ENCODE measurements at places on chromosomes 1 and 21.
A peak's percentile ranks its signal among the peaks of the same experiment; 100 is the strongest.

GRCh38 chr21:44897326-44898010 is 23.2 kb downstream of the ITGB2 start:
- no peak overlapping the region for H3K27ac ChIP-seq
- no peaks in the 10 kb centered on the region for H3K27me3 ChIP-seq
- peaks cover 2% of the 10 kb centered on the region for H3K36me3 ChIP-seq
- peaks cover 30% of the 10 kb centered on the region for H3K4me1 ChIP-seq

GRCh38 chr1:167107456-167107855 is 13.6 kb downstream of the STYXL2 start:
- no peak for DNase-seq
- H3K36me3 ChIP-seq, result peaks cover 2% of the 10 kb centered on the region
- H3K27ac ChIP-seq, result peak overlapping the region; percentile 49
- peaks cover 28% of the 10 kb centered on the region for H3K4me1 ChIP-seq
- peaks cover 12% of the 10 kb centered on the region for H3K27me3 ChIP-seq

DNA sequence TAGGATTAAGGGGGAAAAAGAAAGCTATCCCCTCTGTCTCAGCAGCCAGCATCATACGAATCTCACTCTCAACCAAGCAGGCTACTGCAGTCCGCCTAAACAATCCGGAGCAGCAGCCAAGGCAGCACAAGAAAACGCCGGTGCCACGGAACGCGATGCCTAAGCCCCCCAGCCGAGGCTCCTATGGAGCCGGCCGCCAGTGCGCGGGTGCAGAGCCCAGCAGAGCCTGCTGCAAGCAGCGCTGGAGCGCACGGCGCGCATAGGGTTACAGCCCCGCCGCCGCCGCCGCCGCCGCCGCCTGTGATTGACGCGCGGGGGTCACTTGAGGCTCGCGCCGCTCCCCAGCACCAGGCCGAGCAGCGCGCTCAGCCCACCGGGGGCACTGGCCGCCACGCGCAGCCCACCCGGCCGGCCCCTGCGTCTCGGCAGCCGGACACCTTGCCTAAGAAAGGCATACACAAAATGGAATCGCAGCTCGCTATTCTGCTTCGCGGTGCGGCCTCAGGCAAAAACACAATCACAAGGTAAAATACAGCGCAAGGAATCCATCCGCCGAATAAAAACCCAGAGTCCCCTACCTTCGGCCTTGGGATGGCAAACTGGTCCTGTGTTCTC is 780 bp downstream of the HIVEP3 start:
- peak overlapping the region; percentile 92 for H3K4me3 ChIP-seq
- H3K4me1 ChIP-seq, result peaks cover 59% of the 10 kb centered on the region
- no peaks in the 10 kb centered on the region for H3K27me3 ChIP-seq
- H3K36me3 ChIP-seq, result no peaks in the 10 kb centered on the region
- peak overlapping the region; percentile 82 for H3K27ac ChIP-seq
- DNase-seq, result peak; percentile 46

DNA sequence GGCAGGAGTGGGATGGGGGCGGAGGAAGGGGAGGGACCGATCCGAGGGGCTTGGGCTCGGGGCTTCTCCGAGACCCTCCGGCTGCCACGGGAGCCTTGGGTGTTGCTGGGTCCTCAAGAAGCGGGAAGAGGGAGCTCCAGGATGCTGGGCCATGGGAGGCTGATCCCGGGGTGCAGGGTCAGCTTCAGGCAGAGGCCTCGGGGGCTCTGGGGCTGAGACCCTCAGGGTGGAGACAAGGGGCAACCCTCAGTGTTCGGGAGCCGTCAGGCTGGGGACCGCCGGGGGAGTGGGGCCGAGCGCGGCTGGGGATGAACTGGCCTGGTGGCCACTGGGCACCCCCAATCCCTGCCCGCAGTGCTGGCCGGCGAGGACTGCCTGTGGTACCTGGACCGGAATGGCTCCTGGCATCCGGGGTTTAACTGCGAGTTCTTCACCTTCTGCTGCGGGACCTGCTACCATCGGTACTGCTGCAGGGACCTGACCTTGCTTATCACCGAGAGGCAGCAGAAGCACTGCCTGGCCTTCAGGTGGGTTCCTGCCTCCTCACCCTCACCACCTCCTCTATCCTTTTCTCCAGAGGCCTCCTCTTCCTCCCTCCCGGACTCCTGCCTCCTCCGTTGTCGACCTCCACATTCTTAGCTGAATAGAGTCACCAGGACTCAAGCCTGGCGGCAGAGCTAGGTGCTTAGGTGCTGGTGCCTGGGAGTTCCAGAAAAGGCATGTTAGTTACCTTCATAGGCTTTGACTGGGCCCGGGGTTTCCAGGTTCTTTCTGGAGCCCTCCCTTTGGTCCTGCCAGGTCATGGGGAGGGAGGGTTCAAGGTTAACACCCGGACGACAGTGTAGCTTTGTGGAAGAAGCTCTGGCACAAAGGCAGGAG is 631 bp downstream of the SHISA4 start:
- peaks cover 3% of the 10 kb centered on the region for H3K36me3 ChIP-seq
- H3K27ac ChIP-seq, result no peak overlapping the region
- H3K4me1 ChIP-seq, result peaks cover 9% of the 10 kb centered on the region
- peak overlapping the region; percentile 62 for H3K4me3 ChIP-seq
- peaks cover 70% of the 10 kb centered on the region for H3K27me3 ChIP-seq

GRCh38 chr1:230422221-230422981 is 3.7 kb downstream of the PGBD5 start:
- peaks cover 67% of the 10 kb centered on the region for H3K27me3 ChIP-seq
- no peak overlapping the region for H3K27ac ChIP-seq
- DNase-seq, result no peak
- peaks cover 5% of the 10 kb centered on the region for H3K36me3 ChIP-seq
- H3K4me3 ChIP-seq, result no peak overlapping the region

- DNase-seq, result no peak
- H3K4me1 ChIP-seq, result no peaks in the 10 kb centered on the region
- H3K27ac ChIP-seq, result no peak overlapping the region
- H3K4me3 ChIP-seq, result peak overlapping the region; percentile 80
- H3K27me3 ChIP-seq, result no peaks in the 10 kb centered on the region
These were observed 14.4 kb upstream of the VPS26C start for GRCh38 chr21:37281579-37281978.

GRCh38 chr1:223143537-223144248 is 645 bp upstream of the TLR5 start:
- peaks cover 19% of the 10 kb centered on the region for H3K4me1 ChIP-seq
- peak overlapping the region; percentile 85 for H3K4me3 ChIP-seq
- DNase-seq, result no peak
- H3K36me3 ChIP-seq, result no peaks in the 10 kb centered on the region
- no peaks in the 10 kb centered on the region for H3K27me3 ChIP-seq
- H3K27ac ChIP-seq, result peak overlapping the region; percentile 87

- H3K27me3 ChIP-seq, result no peaks in the 10 kb centered on the region
- no peak overlapping the region for H3K4me3 ChIP-seq
- no peak for DNase-seq
- no peak overlapping the region for H3K27ac ChIP-seq
- peaks cover 13% of the 10 kb centered on the region for H3K4me1 ChIP-seq
- H3K36me3 ChIP-seq, result peaks cover 2% of the 10 kb centered on the region
These were observed 13.5 kb downstream of the TIE1 start for GRCh38 chr1:43314233-43314632.

- H3K36me3 ChIP-seq, result peaks cover 11% of the 10 kb centered on the region
- H3K4me3 ChIP-seq, result peak within 1 kb of the TSS; percentile 95
- H3K27ac ChIP-seq, result peak within 1 kb of the TSS; percentile 96
- H3K4me1 ChIP-seq, result peaks cover 25% of the 10 kb centered on the region
These were observed at the start of the genes GLMN and RPAP2 for GRCh38 chr1:92298573-92299476. GLMN (minus strand) TSS chr1:92298987; CDS start chr1:92297999, 988 bp downstream. RPAP2 (plus strand) TSS chr1:92299059; CDS start chr1:92299074, 15 bp downstream.

DNA sequence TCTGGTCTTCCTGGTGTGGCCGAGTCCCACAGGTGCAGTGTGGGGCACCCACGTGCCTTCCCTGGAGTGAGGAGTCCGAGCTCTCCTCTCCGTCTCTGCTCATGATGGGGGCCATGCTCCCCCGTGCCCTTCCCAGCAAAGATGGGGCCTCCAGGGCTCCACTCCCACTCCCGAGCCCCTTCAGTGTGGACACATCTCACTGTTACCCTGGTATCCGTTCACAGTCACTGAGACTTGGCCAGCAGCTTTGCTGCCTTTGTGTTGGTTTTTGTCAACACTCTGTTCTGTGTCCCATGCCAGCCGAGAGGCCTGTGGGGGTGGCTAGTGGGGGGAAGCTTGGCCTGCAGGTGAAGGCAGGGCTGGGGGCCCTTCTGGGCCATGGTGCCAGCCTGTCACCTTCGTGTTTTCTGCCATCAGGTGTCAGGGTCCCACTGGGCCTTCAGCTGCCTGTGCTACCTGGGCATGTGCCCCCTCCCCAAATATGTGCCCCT is 46.9 kb upstream of the POFUT2 start:
- peaks cover 4% of the 10 kb centered on the region for H3K36me3 ChIP-seq
- no peak for DNase-seq
- peaks cover 6% of the 10 kb centered on the region for H3K4me1 ChIP-seq
- H3K4me3 ChIP-seq, result no peak overlapping the region
- no peak overlapping the region for H3K27ac ChIP-seq

DNA sequence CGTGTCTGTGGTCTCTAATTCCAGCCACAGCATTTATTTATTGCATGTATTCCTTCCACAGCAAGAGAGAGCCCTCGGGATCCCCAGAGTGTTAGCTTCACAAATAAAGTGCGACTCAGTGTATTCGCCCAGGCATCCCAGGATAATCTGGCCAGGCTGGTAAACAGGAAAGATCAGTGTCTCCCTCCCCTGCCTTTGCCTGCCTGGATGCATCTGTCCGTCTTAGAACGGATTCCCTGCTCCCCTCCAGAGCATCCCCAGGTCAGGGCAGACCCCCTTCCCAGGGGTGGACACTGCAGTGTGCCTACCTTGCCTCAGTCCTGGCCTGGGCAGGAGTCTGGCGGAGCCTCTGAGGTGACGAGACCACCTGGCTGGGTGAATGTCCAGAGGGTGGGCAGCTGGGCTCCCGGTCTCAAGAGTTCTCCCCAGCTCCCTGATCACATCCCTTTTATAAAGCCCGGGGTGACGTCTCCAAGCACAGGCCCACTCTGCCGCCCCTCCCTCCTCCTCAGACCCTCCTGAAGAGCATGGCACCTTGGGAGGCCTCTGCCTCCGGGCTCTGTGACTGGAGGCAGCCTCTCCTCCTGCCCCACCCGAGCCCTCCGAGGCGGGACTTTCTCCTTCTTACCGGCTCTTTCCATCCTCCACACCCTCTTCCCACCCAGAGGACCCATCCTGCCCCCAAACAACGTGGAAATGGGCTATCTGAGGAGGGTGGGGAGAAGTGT is at the start of gene KISS1:
KISS1 (minus strand) TSS at position 424 of the 728 bp plus-strand sequence. CDS start 3,615 bp downstream, outside the sequence.
- no peak for DNase-seq
- H3K4me3 ChIP-seq, result no peak within 1 kb of the TSS
- peaks cover 49% of the 10 kb centered on the region for H3K27me3 ChIP-seq
- peaks cover 8% of the 10 kb centered on the region for H3K4me1 ChIP-seq

- H3K36me3 ChIP-seq, result no peaks in the 10 kb centered on the region
- no peak overlapping the region for H3K4me3 ChIP-seq
- H3K27me3 ChIP-seq, result no peaks in the 10 kb centered on the region
- no peak for DNase-seq
- H3K4me1 ChIP-seq, result no peaks in the 10 kb centered on the region
These were observed 109.5 kb upstream of the LMO4 start for GRCh38 chr1:87219141-87219540.

GRCh38 chr1:20731057-20731991 is 1.2 kb downstream of the SH2D5 start:
- H3K4me1 ChIP-seq, result peaks cover 18% of the 10 kb centered on the region
- peaks cover 4% of the 10 kb centered on the region for H3K36me3 ChIP-seq
- DNase-seq, result no peak
- H3K4me3 ChIP-seq, result peak overlapping the region; percentile 90
- H3K27me3 ChIP-seq, result peaks cover 10% of the 10 kb centered on the region
- no peak overlapping the region for H3K27ac ChIP-seq

GRCh38 chr1:70887936-70888335 is 159.7 kb downstream of the PTGER3 start:
- H3K27ac ChIP-seq, result no peak overlapping the region
- no peaks in the 10 kb centered on the region for H3K27me3 ChIP-seq
- no peak overlapping the region for H3K4me3 ChIP-seq
- no peaks in the 10 kb centered on the region for H3K36me3 ChIP-seq
- no peak for DNase-seq

- peaks cover 4% of the 10 kb centered on the region for H3K27me3 ChIP-seq
- H3K4me3 ChIP-seq, result no peak overlapping the region
- no peaks in the 10 kb centered on the region for H3K36me3 ChIP-seq
- peaks cover 4% of the 10 kb centered on the region for H3K4me1 ChIP-seq
- DNase-seq, result no peak
These were observed 34.8 kb downstream of the HSPG2 start for GRCh38 chr1:21902026-21903012.

DNA sequence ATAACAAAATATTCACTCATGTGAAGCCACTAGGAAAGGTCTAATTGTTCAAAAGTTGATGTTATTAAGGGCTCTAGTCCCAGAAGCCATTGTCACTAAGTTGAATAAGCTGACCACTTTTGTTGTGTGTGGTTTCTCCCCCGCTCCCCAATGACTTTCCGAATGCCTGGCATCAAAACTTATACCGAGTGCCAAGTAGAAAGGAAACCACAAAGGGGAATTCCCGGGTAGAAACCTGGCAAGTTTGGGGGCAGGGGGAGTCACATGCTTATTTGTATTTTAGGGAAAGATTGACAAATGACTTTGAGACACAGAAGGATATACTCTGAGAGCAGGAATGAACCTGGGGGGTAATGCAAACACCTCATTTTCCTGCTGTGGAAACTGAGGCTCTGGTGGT is 154.1 kb downstream of the TGFBR3 start:
- peak; percentile 15 for DNase-seq
- H3K4me3 ChIP-seq, result peak overlapping the region; percentile 84
- no peaks in the 10 kb centered on the region for H3K27me3 ChIP-seq
- peaks cover 44% of the 10 kb centered on the region for H3K4me1 ChIP-seq

DNA sequence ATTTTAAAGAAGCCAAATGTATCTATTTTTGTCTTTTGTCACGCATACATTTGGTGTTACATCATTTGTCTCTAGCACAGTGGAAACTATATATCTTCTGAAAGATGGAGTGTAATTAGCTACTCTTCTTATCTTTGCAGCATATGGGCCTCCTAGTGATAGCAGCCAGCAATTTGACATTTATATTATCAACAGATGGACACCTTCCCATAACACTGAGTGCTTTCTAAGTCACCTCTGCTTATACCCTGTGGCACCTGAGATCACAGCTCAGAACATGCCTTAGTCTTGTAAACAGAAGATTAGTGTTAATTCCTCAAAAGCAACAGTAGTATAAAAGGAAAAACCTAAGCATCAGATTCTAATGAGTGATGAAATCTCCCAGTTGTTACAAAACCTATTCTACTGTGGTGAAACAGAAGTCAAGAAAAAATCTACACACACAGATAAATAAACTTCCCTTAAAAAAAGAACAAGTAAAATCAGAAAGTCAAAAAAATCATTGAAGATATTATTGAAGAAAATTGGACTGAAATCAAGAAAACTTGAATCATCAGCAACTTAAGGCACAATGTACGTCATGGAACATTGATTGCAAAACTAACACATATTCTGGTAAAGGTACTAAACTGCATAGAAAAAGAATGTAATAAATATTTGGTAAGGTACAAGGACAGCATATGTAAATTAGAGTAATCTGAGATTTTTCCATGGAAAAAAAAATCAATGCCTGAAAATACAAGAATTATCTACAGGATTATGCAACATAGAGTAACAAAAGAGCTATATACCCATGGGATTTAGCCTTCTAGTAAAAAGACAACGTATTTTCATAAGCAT is 61.7 kb downstream of the KCNT2 start:
- no peak overlapping the region for H3K27ac ChIP-seq
- no peak for DNase-seq
- H3K4me1 ChIP-seq, result no peaks in the 10 kb centered on the region
- no peaks in the 10 kb centered on the region for H3K36me3 ChIP-seq
